ENCODE measurements at places on chromosomes 1 and 21.
A peak's percentile ranks its signal among the peaks of the same experiment; 100 is the strongest.

GRCh38 chr1:231553320-231553719 lies 24.9 kb downstream of the TSNAX start:
- no peak for DNase-seq

DNA sequence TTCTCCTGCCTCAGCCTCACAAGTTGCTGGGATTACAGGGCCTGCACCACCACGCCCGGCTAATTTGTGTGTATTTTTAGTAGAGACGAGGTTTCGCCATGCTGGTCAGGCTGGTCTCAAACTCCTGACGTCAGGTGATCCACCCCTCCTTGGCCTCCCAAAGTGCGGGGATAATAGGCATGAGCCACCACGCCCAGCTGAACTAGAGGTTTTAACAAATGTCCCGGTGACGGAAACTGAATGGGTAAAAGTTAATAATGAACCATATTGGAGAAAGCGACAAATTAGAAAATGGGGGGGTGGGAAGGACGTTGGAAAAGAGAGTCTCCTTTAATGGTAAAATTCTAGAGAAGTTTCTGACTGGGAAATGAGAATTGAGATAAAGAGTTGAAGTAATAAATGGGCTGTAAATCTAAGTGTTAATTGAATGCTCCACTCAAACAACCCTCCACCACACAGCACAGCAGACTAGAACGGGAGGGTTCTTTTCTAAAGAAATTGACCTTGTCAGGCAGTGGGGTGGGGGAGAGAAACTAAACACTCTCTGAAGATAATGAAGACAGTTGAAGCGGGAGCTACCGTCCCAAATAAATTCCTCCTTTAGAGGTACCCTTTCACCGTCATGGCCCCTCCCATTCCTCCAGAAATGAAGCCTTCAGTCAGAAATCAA lies 46.9 kb upstream of the PUM1 start:
- DNase-seq: no peak

DNA sequence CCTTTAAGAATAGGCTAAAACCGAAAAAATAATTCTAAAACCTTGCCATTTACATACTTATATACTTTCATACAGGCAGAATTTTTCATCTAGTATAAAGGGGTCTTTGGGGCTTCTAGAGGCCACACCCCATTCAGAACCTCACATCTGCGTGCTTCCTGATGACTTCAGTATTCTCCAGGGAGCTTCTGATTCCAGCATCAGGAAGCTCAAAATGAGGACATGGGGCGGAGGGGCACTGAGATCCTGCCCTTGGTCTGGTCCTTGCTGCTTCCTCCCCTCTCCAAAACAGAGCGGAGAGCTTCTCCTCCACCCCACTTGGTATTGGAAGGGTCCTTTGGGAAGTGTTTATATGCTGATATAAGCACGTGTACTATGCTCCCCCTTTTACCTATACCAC lies 13.8 kb downstream of the PAX7 start:
- DNase-seq: no peak

DNA sequence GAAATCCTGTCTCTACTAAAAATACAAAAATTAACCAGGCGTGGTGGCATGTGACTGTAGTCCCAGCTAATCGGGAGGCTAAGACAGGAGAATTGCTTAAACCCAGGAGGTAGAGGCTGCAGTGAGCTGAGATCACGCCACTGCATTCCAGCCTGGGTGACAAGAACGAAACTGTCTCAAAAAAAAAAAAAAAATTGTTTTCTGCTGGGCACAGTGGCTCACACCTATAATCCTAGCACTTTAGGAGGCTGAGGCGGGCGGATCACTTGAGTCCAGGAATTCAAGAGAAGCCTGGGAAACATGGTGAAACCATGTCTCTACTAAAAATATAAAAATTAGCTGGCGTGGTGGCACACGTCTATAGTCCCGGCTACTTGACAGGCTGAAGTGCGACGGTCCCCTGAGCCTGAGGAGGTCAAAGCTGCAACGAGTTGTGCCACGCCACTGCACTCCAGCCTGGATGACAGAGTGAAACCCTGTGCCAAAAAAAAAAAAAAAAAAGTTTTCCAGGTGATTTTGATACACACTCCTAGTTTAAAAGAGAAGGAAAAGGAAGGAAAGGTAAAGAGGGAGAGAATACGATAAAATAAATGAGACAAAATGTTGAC lies 31.7 kb downstream of the ABL2 start:
- DNase-seq: no peak

DNA sequence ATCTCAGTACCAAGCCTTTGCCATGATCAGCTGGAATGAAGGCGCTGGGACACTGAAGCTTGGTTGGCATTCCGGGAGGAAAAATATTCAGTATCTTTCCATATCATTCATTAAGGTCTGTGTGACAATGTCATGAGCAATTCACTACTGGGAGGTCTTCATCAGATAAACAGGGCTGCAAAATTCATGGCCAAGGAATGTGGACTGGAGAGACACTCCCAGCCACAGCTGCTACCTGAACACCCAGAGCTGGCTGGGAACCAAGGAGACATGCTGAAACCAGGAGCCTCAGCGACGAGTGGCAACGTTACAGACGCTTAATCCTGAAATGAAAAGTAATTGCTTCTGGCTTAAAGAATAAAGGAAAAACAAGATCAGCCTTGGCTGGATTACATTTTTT lies 30.6 kb upstream of the DDAH1 start:
- no peak for DNase-seq

DNA sequence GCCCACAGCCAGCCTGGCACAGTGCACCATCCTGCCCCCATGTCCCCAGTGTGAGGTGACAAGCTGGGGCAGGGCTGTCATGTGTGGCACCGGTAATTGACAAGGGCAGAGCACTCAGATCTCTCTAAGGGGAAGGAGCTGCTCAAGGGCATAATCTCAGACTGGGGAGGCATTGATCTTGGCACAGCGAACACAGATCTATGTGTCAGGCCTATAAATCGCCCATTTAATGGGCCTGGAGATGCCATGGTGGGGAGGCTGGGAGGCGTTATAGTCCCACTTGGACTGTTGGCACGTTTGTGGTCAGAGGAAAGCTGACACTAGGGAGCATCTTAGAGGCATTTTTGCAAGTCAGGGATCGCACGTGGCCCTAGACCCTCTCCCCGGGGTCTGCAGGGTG lies 594.1 kb downstream of the PTPRU start:
- DNase-seq: peak; percentile 7

DNA sequence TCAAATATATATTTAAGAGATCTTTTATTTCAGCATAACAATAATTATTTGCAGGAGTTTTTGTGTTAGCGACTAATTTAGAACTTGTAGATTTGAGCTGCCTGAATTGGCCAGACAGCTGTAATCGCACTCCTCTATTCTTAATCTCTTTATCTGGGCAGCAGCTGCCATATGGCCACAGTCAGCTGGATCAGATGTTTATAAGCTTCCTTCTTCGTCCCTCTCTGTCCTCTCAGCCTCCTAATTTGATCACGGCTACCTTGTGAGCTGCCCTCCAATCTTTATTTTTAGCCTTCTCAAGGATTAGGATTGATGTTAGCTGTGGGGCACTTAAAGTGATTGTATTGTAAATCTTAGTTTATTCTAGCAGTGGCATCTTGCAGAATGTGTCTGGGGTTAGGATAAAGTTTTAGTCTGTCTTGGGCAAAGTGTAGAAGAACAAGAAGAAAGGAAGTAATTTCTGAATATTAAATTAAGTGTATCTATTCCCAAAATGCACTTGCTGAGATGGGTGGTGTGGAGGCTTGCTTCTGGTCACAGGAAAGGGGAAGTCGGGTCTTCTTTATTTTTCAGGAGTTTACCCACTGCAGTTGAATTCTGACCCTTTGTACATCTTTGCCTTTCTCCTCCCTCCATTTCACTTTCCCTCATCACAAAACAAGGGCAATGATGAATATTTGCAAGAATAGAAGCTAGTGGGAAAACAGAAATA lies 1.1 kb downstream of the ZBTB18 start:
- DNase-seq: no peak

Data from activated CD4-positive, alpha-beta memory T cell treated with anti-CD3 and anti-CD28 coated beads, Interleukin-2, amount 10 ng/mL, durations not matched to agents 7 days and 5 days (primary cell).